Activated naive CD4-positive, alpha-beta T cell treated with anti-CD3 and anti-CD28 coated beads, Interleukin-2, amount 50 U/mL, for 72 hours (primary cell): ENCODE measurements at places on chromosomes 12 and 14. TPM values are rescaled to one million over a fixed set of nuclear protein-coding genes. Genes with fewer than 3 reads are reported as not detected.

- no peak for DNase-seq
These were observed 56.6 kb downstream of the CALM1 start for GRCh38 chr14:90453401-90453951.

GRCh38 chr12:80217011-80217535 lies 117.7 kb downstream of the OTOGL start:
- DNase-seq, result no peak

- DNase-seq, result no peak
These were observed 101.2 kb upstream of the EIF5 start for GRCh38 chr14:103232831-103233319.

Gene GLIPR1L1
- total RNA-seq, result not detected

- no peak for DNase-seq
These were observed 314 bp upstream of the HOTAIR start for GRCh38 chr12:53975064-53975471.

DNA sequence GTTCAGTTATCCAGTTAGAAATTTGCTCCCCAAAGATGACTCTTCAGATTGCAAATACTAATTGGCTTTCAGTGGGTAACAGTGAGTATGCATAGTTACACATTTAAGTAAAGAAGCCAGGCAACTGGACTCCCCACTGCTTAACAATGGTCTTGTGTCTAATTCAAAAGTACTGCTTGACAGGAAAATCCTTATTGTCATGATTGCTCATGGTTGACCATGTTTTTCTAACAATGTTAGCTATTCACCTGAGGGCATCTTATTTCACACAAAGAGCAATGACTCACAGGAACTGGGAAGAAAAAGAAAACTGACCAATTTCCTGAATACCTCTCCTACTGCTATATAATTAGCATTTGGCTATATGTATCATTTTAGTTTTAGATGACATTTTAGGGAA lies 33.7 kb upstream of the ALG10B start:
- DNase-seq, result no peak

DNA sequence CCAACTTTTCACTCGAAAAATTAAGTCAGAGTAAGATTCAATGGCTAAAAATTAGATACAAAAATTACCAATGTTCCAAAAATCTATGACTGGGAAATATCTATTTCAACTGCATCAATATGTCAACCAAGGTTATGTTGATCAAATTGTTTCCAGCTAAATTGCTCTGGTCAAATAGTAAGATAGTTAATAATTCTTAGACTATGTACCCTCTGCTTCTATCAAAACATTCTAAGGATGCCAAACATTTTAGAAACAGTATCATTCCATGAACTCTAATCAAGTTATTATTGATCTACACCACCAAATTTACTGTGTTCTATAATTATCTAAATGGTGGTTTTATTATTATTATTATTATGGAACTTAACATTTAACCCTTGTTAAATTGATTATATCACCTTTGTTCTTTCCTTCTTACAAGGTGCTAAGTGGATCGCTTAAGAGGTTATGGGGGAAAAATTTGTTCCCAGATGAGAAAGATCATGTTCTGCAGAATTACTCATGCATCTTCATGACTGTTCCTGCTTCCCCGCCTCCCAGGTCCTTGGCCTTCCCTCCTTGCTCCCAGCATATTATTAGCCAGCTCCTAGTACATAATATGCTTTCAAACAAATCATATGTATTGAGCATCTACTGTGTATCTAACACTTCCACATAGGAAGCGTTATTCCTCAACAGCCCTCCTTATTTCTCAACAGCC lies 240.5 kb upstream of the KRR1 start:
- DNase-seq, result no peak

- no peak for DNase-seq
These were observed 32.8 kb downstream of the ABCD2 start for GRCh38 chr12:39586816-39587215.

DNA sequence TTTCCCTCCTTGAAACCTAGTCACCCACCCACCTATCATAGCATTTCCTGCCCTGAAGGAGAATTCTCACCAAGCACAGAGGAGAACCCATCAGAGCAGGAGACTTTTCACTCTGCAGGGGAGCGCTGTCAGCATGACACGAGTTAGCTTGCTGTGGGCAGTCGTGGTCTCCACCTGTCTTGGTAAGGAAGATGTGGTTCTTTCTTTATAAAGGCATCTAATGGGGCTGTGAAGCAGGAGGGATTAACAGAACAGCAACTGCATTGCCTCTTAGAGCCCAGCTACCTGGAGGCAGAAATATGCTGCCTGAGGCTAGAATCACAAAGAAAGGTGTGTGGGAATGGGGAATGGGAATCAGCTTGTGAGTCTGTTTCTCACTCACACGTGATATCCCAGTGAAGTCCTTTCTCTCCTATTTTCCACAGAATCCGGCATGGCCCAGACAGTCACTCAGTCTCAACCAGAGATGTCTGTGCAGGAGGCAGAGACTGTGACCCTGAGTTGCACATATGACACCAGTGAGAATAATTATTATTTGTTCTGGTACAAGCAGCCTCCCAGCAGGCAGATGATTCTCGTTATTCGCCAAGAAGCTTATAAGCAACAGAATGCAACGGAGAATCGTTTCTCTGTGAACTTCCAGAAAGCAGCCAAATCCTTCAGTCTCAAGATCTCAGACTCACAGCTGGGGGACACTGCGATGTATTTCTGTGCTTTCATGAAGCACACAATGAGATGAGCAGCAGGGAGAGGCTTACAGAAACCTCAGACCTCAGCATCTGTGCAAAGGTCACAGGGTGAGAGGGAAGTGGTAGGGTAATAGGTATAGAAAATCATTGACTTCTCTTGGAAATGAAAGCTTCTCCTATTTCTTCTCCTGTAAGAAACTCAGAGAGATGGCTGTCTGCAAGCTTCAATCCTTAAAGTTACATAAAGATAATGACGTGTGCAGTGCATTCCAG lies 316.9 kb downstream of the DAD1 start:
- no peak for DNase-seq

- DNase-seq, result no peak
These were observed 30.1 kb upstream of the TBC1D30 start for GRCh38 chr12:64794305-64794704.

DNA sequence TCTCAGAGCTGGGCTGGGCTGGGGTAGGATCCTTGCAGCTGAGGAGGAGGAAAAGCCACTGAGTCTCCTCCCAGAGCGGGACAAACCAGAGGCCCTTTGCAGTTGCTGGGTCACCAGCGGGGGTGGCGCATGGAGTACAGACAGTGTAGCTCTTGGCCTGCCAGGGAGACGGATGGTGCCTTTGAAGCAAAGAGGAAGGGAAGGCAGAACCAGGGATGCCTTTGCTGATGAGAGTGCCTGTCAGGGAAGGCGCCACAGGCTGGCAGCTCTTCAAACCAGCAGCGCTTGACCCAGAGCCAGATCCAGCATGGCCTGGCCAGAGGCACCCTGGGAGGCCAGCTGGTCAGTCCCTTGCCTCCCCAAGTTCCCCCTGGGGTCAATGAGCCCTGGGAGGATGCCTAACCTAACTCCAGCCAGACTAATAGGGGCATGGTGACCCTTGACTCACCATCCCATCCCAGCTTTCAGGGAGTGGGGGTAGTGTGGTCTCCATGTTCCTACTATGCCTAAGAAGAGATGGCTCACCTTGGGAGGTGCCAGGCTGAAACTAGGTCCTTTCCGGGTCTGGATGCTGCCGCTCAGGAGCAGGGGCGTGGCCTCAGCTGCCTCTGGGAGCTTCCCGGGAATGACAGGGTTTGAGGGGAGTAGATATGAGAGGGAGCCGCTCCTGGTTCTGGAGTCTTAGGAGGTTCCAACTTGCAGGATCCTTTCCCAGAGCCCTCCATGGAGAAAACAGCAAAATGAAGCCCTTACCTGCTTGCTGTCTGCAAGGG lies 19.8 kb downstream of the VASH1 start:
- no peak for DNase-seq

DNA sequence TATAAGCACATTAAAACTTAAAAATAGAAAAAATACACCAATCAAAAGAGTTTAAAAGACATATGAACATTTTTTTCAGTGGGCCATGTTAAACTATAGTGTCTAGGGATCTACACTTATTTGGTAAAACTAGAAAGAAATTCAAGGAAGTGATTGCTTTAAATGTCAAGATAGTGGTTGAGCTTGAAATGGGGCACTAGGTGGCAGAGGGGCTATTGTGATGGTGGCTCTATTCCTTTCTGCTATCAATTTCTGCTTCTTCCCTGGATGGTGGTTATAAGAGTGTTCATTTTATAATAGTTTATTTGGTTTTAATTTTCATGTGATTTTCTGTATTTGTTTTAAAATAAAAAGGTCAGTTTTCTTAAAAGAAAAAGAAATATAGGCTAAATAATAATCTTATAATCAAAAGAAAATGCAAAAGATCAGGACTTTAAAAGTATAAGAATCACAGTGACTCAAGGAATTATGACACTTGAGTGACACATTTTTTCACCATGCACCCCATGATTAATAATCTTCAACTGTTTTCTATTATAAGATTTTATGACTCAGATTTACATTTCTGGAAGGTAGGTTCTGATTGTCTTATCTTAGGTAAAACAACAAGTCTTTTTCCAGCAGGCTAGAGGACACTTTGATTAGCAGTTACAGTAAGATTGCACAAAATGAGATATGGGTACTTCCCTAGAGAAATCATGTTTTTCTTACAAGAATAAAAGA lies 137.5 kb downstream of the FSCB start:
- DNase-seq, result no peak

DNA sequence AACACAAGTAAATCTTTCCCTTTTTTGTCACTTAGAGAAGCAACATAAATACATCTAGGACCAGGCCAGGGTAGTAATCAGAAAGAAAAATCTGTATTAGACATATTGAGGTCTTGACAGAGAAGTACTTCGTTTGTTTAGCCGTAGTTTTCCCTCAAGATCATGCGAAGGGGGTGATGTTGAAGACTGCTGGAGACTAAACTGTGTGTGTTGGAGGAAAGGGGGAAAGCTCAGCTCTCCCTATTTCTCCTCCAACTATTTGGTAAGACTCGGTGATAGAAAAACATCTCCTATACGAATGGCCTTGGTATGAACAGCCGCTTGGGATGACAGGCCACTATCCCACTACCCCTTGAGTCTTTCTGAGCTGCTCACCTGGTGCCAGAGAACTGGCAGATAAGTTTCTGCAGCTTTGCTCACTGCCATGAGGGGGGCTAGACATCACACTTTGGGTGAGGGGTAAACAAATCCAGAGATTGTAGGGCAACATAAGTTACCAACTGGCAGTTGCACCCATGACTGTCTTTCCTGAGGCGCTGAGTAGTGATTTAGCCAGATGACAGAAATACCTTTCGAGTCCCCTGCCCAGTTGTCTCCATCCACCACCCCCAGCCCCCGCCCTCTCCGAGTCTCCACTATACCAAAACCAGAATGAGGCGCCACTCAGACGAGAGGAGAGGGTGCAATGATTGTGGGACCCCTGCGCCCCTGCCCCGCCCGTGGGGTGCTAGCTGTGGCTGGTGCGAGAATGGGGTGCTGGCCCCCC lies 685 bp downstream of the VAMP1 start:
- no peak for DNase-seq

DNA sequence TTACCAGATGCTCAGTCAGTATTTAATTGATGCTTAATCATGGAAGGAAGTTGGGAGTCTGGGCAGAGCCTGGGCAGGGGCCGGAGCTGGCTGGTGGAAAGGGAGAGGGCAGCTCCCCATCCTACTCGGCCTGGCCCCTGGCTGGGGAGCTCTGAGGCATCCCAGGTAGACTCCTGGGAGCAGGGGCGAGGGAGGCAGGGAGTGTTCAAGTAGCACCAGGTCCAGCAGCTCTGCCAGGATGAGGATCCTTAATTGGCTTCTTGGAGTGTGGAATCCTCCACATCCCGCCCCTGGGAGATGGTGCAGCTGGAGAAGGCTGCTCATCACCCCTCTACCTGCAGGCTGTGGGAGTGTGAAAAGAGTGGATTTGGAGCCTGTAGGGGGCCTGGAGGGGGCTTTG lies 30.9 kb downstream of the SYNDIG1L start:
- no peak for DNase-seq

- no peak for DNase-seq
These were observed 16.0 kb upstream of the SERPINA4 start for GRCh38 chr14:94545131-94545841.

DNA sequence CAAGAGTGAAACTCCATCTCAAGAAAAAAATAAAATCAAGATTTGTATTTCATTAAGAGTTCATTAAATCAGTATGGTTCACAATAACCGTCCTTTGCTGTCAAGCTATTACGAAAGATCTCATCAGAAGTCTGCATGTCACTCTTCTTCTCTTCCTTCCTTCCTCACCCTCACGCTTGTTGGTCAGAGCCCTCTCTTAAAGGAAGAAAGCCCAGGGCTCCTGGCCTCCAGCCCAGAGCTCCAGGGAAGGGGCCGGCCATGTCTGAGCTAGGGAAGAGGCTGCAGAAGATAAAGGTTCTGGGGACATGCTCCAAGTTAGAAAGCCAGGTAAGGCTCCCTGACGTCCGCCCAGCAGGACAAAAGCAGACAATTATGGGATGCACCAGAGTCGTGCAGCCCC lies 43.1 kb upstream of the DLK1 start:
- DNase-seq, result no peak

Gene PPP4R4
- total RNA-seq, result 6.5 TPM

GRCh38 chr12:41486718-41487117 lies 298.6 kb downstream of the PDZRN4 start:
- DNase-seq, result no peak

DNA sequence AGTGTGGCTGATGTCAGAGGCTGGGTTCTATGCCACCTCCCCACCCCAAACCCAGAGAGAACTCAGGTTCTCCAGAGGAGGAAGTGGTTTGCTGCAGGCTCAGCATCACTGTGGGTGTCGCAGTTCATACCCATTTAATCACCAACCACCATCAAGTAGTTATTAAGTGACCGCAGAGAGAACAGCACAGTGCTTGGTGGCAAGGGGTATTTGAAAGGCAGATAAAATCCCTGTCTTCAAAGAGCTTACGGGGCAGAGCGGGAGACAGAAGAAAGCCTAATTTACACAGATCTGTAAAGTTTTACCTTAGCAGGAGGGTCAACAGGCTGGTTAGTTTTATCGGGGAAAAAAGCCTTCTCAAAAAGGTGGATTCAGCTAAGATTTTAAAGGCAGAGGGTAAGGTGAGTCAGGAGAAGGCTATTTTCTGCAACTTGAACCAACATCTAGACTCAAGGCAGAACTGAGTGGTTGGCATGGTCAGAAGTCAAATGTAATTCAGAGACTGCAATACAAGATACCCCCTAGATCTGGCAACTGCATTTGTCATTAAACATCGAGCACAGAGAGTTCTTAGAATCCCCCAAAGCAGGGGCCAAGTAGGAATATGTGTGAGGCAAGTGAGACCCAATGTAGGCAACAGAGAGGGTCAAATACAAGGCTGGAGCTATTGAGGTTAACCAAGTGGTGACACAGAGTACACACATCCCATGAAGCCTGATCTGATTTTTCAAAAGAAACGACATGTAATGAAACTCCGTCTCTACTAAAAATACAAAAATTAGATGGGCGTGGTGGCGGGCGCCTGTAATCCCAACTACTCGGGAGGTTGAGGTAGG lies 13.2 kb downstream of the PXN start:
- peak; percentile 75 for DNase-seq

Gene SLC35F4
- not detected for total RNA-seq
